ENCODE measurements at places on chromosomes 4 and X.

DNA sequence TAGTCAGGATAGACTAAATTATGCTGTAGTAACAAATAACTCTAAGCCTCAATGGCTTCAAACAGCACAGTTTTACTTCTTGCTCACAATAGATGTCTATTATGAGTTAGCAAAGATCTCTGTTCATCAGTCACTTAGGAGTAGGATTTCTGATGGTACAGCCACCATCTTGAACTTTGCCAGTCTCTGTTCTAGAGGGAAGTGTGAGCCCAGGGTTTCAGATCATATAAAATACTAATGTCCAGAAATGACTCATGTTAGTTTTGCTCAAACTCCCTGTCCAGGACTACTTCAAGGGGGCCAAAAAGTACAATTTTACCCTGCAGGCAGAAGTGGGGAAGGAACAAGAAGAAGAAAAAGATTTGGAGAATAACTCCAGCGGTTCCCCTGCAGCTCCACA lies 77.1 kb upstream of the LSM6 start:
- no peak for DNase-seq

DNA sequence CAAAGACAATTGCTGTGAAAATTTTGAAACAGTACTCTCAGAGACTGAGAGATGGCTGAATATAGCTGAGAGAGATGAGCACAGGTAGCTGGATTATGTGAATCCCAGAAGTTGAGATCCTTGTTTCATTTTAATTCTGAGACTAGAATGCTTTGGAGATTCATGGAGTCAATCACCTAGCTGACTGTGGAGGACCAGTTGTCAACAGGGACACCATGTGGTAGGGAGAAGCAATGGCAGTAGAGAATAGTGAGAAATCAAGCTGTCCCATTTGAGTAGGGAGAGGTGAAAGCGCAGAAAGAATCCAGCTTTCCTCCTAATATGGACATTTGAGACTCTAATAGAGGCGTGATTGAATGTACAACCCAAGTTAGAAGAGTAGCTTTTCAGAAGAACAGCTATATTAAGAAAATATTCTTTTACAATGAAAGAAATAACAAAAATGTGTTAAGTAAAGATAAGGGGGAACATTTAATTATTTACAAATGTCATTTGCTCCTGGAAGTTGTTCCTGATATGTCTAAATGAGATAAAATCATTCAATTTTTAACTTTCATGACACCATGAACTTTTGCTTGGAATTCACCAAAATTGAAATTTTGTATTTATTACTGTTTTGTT lies 30.3 kb upstream of the GLRB start:
- no peak for DNase-seq

GRCh38 chrX:107701493-107702121 lies 73.3 kb downstream of the PRPS1 start:
- no peak for DNase-seq

DNA sequence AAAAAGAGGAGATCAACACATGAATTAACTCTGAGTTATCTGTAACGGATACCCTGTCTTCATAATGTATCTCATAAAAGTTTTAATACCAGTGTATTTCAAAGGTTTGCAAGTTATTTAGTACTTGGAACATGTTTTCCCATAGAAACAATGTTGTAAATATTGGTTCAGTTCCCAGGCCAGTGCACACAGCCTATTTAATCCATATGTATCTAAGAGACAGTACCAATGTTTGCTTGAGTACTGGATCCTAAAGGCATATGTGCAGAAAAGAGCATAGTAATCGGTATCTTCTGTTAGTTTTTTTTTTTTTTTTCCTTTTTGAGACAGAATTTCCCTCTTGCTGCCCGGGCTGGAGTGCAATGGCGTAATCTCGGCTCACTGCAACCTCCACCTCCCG lies 46.1 kb downstream of the SLIT2 start:
- DNase-seq: no peak

GRCh38 chr4:99811850-99812249 lies 4.8 kb upstream of the DAPP1 start:
- peak; percentile 18 for DNase-seq

- no peak for DNase-seq
Measured at GRCh38 chr4:86891762-86892635, at the start of gene C4orf36. Gene C4orf36, minus strand, starts transcription at chr4:86892422. Its CDS starts 902 bp downstream, at chr4:86891520.

DNA sequence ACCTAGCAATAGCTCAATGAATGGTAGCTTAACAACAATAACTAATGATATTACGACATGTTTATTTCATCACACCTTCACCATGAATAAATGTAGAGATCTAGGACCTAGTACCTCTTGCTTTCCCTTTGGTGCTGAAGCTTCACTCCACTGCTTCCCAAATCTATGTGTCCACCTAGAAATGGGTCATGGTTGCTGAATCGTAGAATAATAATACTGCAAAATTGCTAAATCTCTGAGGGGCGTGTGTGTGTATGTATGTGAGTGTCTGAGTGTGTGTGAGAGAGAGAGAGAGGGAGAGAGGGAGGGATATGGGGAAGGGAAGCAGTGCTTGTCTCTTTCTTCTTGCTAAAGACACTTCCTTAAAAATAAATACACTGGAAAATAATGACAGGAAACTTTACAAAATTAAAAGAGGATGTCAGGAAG lies 109.3 kb upstream of the BMP2K start:
- no peak for DNase-seq

GRCh38 chrX:109632906-109633504 lies 8.0 kb upstream of the KCNE5 start:
- no peak for DNase-seq

GRCh38 chr4:110412354-110413065 lies 63.4 kb upstream of the ENPEP start:
- no peak for DNase-seq

DNA sequence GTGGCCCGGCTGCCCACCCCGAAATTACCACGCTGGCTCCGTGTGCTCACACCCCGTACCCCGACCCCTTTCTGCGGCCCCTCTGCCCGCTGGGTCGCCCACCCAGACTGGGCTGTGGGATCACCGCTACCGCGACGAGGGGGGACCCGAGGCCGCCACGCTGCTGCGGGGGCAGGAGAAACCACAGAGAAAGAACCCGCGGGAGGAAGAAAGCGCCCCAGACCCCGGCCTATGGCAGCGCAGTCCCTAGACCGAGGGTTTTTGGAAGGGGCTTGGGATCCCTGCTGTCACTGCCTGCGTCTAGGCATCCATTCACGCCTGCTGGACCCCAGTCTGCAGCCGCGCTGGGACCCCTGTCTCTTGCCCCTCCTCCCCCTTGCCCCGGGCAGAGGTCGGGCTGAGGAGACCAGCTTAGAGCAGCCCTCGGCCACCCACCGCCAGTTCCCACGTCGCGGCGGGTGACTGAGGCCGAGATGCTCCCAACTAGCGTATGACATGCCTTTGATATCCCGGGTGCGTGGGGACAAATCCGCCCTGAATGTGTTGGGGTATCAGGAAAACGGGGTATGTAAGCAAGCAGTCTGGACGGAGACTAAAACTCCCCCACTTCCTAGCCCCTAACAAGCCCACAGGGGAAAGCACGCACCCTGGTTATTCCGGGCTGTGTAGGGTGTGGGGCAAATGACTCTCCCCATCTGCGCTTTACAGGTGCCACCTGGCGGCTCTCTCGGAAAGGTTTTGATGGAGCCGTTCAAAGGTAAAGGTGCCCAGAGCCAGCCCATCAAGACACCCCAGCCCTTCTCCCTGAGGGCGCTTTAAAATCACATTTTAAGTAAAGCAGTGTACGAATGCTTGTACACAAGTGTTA lies 862 bp upstream of the INPP4B start:
- DNase-seq: peak; percentile 49

- no peak for DNase-seq
Measured at GRCh38 chr4:56656346-56656643, 24.8 kb downstream of the HOPX start.

DNA sequence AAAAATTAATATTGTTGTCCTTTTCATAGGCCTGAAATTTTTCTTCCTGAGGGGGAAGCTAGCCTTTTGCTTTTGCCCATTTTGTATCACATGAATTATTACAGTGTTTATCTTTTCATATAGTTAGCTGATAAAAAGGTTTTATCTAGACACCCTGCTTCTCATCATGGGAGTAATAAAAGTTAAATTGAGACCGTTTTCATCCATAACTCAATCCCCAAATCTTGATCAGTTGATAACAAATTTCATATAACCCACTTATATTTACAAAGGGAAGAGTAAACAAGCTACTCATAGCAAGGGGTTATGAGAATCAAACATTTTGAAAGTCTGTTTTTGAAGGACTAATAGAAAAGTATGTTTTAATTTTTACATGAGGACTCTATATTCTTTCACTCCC lies 23.5 kb upstream of the DCX start:
- no peak for DNase-seq

DNA sequence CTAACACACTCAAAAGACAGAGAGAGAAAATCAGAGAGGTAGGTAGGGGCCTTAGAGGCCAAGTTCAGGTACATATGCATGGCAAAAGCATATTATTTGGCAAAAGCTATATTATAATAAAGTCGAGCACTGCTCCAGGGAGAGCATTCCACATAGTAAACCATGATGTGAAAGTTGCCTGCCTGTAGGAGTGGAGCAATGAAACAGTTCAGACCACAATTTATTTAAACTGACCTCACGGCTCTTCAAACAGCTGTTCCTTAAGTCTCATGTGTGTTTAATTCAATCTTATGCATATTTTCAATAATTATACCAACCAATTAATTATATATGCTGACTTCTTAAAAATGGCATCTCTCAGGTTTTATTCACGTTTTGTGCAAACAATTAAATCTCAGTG lies 3.3 kb downstream of the RFC1 start:
- DNase-seq: no peak

DNA sequence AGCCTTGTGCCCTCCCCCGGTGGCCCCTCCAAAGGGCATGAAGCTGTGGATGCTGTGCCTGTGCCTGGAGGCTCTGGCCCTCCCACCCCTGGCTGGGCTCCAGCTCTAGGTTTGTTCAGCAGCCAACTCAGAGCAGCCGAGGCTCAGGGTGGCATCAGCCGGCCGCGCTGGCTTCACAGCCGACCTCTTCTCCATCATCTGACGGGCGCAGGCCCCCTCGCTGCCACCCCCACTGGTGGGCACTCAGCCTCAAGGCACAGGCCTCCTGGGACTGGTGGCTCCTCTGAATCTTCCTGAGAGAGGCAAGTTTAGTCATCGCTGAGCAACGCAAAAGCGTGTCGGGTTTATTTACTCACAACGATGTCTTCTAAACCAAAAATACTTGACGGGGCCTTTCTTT lies 46.0 kb downstream of the PCGF3 start:
- no peak for DNase-seq

- no peak for DNase-seq
Measured at GRCh38 chr4:7402526-7402925, 32.2 kb downstream of the PSAPL1 start.

DNA sequence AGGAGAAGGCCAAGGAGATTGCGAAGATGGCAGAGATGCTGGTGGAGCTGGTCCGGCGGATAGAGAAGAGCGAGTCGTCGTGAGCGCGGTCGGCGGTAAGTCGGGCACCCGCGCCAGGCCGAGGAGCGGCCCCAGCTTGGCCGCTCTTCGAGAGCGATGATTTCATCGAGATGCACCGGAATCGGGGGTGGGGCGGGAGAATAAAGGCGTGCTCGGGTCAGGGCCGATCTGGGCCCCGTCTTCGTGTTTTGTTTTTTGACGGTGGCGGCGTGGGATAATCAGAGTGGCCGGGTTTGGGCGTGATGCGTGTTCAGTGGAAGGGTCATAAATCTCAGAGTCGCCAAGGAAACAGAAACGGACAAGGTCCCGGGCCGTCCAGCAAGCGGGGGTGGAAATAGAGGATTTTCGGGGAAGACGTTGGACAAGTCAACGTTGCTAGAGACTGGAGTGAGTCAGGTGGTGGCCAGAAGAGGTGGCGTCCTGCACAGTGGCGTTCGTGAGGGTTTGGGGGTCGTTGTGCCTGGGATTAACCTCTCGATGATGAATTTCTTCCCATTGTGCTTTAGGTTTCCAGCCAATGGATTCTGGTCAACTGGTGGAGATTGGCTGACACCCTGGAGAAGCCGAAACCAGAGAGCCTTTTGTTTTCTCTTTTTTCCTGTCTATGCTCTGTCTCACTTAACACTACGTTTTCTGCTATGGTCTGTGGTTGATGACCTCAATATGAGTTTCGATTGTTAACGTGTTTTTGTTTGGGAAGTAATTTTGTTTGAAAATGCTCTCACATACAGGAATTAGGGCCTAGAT lies 882 bp downstream of the MRFAP1 start:
- DNase-seq: no peak

DNA sequence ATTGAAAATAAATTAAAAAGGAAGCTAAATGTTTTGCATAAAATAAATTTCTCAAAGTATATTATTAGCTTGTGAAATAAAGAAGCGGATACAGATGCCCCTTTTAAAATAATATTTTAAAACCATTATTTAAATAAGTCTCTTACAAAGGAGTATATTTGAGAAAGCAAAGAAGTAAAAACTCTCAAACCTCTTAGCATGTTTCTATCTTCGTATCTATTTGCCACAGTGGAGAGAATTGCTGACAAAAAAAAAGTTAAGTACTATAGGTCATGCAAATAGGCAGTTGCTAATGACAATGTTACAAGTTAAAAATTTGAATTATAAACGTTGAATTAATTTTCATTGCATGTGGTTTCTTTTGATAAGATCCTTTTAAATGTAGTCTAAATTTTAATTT lies 44.5 kb upstream of the PDGFRA start:
- DNase-seq: no peak

DNA sequence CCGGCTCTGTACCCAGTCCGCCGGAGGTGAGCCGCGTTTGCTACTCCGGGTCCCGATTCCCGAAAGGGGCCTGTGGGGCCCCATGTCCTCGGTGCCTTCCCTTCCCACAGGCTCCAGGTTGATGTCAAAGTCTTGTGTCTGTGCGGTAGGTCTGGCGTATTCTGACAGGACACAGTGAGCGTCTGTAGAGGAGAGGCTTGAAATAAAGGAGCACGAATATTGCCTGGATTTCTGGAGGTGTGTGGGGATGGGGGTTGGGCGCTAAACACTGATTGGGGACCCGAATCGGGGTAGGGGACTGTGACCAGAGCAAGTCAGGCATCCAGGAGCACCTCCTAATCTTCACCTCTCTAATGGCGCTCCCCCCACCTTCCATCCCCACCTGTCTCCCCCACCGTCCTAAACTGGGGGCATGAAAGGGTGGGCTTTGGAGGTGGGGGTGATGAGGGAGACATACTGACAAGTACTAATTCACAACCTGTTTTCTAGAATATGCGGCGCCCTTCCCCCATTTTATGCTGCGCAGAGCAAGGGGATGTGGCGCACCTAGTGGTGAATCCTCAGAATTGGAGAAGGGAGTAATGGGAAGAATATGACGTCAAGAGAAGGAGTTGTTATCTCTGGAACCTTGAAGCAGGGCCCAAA lies 855 bp downstream of the GPRASP2 start:
- no peak for DNase-seq

GRCh38 chrX:97984641-97985040 lies 1100.9 kb downstream of the RPA4 start:
- DNase-seq: no peak

- DNase-seq: no peak
Measured at GRCh38 chr4:5708449-5709206, at the start of gene EVC2. Gene EVC2, minus strand, starts transcription at chr4:5708559. Its CDS starts 46 bp downstream, at chr4:5708513.

- DNase-seq: no peak
Measured at GRCh38 chrX:153560000-153560399, 38.9 kb downstream of the CCNQ start.

Measured in stimulated activated CD4-positive, alpha-beta T cell treated with anti-CD3 and anti-CD28 coated beads, Interleukin-1b, Interleukin-23, amount 100 ng/mL, for 1 hour (primary cell).